Thyroid gland (tissue), 4 donors: ENCODE measurements at places on chromosomes 7 and 10. TPM values are rescaled to one million over a fixed set of nuclear protein-coding genes. Genes with fewer than 3 reads are reported as not detected.

- no peaks in the 10 kb centered on the region for H3K36me3 ChIP-seq
- H3K27ac ChIP-seq: peak overlapping the region; percentile 77
- H3K4me1 ChIP-seq: peaks cover 18% of the 10 kb centered on the region
- DNase-seq: peak; percentile 76
- H3K4me3 ChIP-seq: no peak overlapping the region
- H3K27me3 ChIP-seq: no peaks in the 10 kb centered on the region
Measured at GRCh38 chr10:95049919-95050318, 19.4 kb downstream of the CYP2C8 start.

DNA sequence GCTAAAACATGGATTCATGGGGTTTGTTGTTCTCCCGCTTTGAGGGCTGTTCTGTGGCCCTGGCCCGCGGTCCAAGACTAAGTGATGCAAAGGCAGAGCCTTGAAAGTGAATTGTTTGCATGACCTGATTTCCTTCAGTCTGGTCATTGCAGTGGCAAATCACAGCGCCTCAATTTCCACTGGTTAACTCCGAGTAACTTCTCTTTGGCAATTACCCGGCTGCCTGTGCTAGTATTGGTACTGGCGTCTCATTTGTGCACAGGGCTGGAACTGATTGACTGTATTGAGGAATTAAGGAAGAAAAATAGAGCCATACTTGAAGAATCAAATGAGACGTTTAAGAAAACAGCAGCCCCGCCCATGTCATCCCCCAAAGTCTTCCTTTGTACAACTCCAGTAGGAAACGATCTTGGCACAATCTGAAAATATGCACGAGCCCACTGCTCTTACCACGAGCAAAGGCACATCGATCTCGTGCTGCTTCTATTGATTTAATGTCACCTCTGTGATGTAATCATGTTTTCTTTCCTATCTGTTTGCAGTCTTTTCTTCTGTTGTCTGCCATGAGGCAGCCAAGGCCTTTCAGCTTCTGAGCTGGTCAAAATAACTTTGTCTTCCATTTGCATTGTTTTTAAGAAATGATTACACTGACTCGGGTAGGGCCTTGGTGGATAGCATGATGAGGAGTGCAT is 60.6 kb upstream of the SHH start:
- no peaks in the 10 kb centered on the region for H3K4me1 ChIP-seq
- H3K27me3 ChIP-seq: no peaks in the 10 kb centered on the region
- no peaks in the 10 kb centered on the region for H3K36me3 ChIP-seq
- H3K4me3 ChIP-seq: no peak overlapping the region
- H3K27ac ChIP-seq: no peak overlapping the region
- DNase-seq: peak; percentile 14

- H3K27me3 ChIP-seq: no peaks in the 10 kb centered on the region
- H3K4me3 ChIP-seq: no peak overlapping the region
- no peaks in the 10 kb centered on the region for H3K4me1 ChIP-seq
- no peak for DNase-seq
Measured at GRCh38 chr7:2941216-2941859, 97.2 kb upstream of the GNA12 start.

DNA sequence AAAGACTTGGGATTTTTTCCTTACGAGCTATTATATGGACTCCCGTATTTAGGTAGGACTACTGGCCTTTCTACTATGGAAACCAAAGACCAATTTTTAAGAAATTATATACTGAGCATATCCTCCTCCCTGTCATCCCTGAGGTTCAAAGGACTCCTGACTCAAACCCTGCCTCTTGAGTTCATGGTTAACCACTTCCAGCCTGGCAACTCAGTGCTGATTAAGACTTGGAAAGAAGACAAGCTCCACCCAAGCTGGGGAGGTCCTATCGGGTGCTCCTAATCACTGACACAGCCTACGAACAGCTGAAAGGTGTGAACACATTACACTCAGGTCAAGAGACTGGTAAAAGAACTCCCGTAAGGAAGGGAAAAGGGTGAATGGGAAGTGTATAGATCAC is 66.8 kb downstream of the LYZL2 start:
- no peaks in the 10 kb centered on the region for H3K36me3 ChIP-seq
- H3K4me3 ChIP-seq: no peak overlapping the region
- H3K27ac ChIP-seq: no peak overlapping the region
- DNase-seq: no peak
- H3K4me1 ChIP-seq: no peaks in the 10 kb centered on the region
- H3K27me3 ChIP-seq: no peaks in the 10 kb centered on the region

DNA sequence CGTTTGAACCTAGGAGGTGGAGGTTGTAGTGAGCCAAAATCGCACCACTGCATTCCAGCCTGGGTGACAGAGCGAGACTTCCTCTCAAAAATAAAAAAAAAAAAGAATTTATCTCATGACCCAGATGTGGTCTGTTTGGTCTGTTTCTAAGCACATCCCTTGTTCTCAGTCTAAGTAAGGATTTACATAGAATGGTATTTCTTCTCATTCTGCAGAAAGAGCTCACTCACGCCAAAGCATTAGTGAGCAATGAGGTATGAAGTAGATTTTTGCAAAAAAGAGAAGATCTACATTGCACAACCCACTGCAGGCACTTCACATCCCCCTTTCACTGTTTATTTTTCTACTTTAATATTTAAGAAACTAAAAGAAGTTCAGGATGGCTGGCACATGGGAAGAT is 76.5 kb upstream of the FGL2 start:
- peak overlapping the region; percentile 3 for H3K27ac ChIP-seq
- no peaks in the 10 kb centered on the region for H3K36me3 ChIP-seq
- H3K4me3 ChIP-seq: no peak overlapping the region
- DNase-seq: no peak

DNA sequence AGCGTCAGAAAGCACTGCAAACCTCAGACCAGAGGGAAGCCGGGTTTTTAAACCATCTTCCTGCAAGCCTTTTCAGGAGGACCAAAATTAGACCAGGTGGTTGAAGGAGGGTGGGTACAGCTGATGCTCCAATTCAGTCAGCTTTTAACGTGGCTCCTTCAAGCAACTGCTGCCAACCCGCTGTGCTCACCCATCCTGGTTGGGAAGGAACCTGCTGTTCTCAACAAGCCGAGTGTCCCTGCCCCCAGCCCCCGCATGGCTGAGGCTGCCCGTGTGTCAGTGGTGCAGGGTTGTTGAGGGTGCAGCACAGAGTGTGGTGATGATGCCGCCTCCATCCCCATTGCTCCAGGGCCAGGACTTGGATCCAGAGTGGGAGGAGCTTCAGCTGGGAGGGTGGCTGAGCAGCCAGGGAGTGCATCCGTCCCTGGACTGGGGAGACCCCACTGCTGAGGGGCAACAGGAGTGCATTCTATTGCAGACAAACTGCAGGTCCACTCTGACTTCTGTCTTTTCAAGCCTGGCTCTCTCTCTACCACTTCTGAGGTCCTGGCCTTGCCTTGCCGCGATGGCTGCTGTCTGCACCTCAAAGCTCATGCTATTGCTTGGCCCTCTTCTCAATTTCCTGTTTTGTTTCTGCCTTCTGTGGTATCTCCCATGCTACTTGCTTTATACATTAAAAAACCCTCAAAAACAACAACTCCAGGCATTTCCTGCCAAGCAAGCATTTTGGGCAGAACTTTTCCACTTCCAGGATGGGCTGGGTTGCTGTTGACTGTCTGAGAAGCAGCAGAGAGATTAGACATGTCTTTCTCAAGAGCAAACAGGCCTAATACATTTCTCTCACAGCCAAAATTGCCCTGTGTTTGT is 134.7 kb downstream of the DNAJB6 start:
- no peak for DNase-seq
- no peaks in the 10 kb centered on the region for H3K27me3 ChIP-seq
- no peak overlapping the region for H3K27ac ChIP-seq
- no peaks in the 10 kb centered on the region for H3K4me1 ChIP-seq

- no peaks in the 10 kb centered on the region for H3K4me1 ChIP-seq
- H3K36me3 ChIP-seq: no peaks in the 10 kb centered on the region
- no peak for DNase-seq
- no peak overlapping the region for H3K4me3 ChIP-seq
- H3K27me3 ChIP-seq: no peaks in the 10 kb centered on the region
- H3K27ac ChIP-seq: no peak overlapping the region
Measured at GRCh38 chr7:118327174-118327573, 102.7 kb downstream of the ANKRD7 start.

DNA sequence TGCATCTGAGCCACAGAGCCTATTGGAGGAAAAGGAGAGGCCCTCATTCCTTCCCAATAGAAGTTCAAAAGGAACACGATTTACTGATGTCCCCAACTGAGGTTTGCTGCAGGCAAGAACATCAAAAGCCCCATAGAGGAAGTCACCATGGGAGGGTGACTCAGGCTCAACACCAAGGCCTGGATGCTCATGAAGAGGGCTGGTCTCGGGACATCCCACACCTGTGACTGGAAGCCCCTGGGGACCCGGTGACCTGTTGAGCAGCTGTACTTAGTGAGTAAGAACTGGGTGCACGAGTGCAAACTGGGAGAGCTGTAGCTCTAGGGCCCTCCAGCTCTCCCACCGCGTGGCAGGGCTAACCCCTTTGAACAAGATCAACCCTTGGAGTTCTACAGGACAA is 38.0 kb downstream of the CYTH3 start:
- no peak overlapping the region for H3K27ac ChIP-seq
- peaks cover 31% of the 10 kb centered on the region for H3K4me1 ChIP-seq
- no peaks in the 10 kb centered on the region for H3K36me3 ChIP-seq
- no peaks in the 10 kb centered on the region for H3K27me3 ChIP-seq

DNA sequence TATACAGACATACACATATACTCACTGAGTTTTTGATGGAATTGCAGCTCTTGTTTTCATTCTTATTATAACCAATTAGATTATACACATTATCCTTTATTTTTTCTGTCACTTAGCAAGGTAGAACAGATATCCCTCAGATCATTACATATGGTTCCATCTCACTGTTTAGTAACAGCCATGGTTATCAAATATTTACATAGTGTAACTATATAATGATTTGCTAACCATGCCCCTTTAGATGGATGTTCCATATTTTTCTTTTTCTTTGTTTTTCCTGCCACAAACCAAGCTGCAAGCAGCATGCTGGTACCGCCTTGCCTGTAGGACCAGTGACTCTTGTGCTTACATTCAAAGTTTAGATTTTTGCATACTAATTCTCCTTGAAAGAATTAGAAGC is 163.4 kb upstream of the NFE2L3 start:
- H3K27ac ChIP-seq: no peak overlapping the region
- no peak for DNase-seq
- no peaks in the 10 kb centered on the region for H3K36me3 ChIP-seq
- H3K4me1 ChIP-seq: no peaks in the 10 kb centered on the region
- no peak overlapping the region for H3K4me3 ChIP-seq
- no peaks in the 10 kb centered on the region for H3K27me3 ChIP-seq

PIK3CG gene
- total RNA-seq: 2.2 TPM

NUTM2A gene
- total RNA-seq: 5.5 TPM
